Neuronal stem cell (in vitro differentiated cells): ENCODE measurements at places on chromosomes 11 and 22.
A peak's percentile ranks its signal among the peaks of the same experiment; 100 is the strongest.

DNA sequence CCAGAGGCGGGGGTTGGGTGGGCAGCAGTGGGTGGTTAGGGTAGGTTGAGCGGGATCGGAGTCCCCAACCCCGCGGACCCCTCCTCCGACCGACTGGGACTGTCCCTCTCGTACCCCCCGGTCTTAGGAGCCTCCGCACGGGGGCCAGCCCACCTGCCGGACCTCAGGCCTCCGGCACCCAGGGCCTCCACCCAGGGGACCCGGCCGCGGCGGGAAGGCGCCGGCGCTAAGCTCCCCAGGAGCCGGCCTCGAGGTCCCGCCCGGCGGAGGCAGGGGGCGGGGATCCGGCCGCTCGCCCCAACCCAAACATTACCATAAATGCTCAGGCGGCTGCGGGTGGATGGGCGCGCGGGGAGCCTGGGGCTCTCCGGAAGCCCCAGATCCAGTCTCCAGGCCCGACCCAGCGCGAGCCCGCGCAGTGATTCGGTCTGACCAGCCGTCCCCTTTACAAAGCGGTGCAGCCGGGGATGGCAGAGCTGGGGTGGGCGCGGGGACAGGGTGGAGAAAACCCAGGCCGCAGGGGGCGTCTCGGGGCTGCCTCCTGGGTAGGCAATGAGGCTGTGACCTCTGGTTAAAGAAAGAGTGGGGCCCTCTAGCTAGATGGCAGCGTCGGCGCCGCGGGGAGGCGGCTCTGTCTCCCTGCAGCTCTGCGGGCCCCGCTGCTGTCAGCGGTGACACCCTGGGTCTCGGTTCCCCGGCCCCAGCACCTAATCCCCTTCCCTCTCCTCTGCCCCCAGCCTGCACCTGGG is 4.0 kb upstream of the MCAM start:
- H3K36me3 ChIP-seq: no peaks in the 10 kb centered on the region
- H3K4me1 ChIP-seq: peaks cover 38% of the 10 kb centered on the region
- H3K27ac ChIP-seq: peak overlapping the region; percentile 73
- peak overlapping the region; percentile 62 for H3K4me3 ChIP-seq
- H3K27me3 ChIP-seq: peaks cover 7% of the 10 kb centered on the region

GRCh38 chr11:353179-353873 is 16.0 kb upstream of the B4GALNT4 start:
- no peak overlapping the region for H3K27ac ChIP-seq
- H3K27me3 ChIP-seq: no peaks in the 10 kb centered on the region
- DNase-seq: no peak

DNA sequence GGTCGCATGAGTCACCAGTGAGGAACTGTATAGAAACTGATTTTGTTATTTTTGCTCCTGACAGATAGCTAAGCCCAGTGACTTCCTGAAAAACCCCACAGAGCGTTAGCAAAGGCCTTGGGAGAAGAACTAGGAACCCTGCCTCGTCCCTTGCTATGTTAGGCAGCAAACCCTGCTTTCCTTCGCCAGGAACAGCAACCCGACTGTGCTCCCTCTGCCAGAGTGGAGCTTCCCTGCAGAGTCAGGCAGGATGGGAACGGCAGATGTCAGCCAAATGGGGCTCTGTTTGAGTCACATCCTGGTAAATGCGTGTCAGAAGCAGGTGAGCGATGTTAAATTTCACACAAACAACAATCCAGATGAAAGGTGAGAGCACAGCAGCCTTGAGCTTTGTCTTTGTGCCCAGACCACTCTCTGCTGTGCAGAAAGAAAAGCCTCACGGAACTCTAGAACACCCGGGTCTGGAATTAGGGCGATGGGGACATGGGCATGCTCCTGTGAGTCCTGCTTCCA is 186.6 kb downstream of the ADAMTS15 start:
- no peak overlapping the region for H3K4me3 ChIP-seq
- H3K36me3 ChIP-seq: no peaks in the 10 kb centered on the region
- H3K27me3 ChIP-seq: no peaks in the 10 kb centered on the region
- H3K4me1 ChIP-seq: peaks cover 3% of the 10 kb centered on the region
- H3K27ac ChIP-seq: no peak overlapping the region

DNA sequence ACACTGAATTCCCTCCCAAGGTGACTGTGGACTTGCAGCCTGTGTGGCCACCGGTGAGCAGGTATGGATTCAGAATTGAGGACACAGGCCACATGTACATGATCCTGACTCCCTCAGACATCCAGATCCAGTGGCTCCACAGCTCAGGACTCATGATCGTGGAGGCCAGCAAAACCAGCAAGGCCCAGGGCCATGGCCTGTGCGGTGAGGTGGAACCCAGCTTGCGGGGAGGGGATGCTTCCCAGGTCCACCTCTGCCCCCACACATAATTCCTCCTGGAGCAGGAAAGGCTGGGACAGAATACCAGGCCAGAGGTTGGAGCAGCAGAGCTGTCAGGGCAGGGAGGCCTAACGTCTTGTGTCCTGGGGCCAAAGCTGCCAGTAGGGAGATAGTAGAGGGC is 82.1 kb downstream of the OTOG start:
- H3K27ac ChIP-seq: no peak overlapping the region
- no peaks in the 10 kb centered on the region for H3K36me3 ChIP-seq
- H3K4me3 ChIP-seq: no peak overlapping the region
- no peaks in the 10 kb centered on the region for H3K27me3 ChIP-seq
- no peak for DNase-seq
- H3K4me1 ChIP-seq: no peaks in the 10 kb centered on the region

DNA sequence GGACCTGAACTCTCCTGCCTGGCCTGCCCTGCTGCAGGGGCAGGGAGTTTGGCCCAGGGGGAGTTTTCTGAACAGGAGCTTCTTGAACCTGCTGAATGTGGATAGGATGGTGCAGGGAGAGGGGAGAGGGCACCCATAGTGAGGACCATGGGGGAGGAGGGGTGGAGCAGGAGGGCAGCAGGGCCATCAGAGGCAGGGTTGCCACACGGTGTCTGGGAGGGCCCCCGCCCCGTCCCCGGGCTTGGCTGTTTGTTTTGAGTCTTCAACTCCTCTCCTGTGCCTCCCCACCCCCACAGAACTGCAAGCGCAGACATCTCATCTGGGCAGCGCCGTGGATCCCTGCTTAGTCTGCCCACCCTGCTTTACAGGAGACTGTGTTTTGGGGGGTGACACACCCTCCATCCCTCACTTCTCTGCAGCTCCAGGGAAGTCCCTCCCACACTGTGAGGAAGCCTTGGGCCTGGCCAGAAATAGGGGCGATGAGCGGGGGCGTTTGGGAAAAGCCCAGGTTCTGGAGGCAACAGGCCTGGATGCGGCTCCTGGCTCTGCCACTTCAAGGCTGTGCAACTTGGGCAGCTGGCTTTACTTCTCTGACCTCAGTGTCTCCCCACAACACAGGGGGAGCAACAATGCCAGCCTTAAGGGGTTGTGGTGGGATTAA is 14.4 kb downstream of the NFAM1 start:
- H3K4me3 ChIP-seq: no peak overlapping the region
- no peaks in the 10 kb centered on the region for H3K36me3 ChIP-seq
- H3K27ac ChIP-seq: no peak overlapping the region
- DNase-seq: no peak
- H3K4me1 ChIP-seq: peaks cover 25% of the 10 kb centered on the region

GRCh38 chr11:107446822-107447431 is 10.7 kb downstream of the CWF19L2 start:
- DNase-seq: no peak
- H3K27me3 ChIP-seq: no peaks in the 10 kb centered on the region
- no peak overlapping the region for H3K4me3 ChIP-seq
- no peak overlapping the region for H3K27ac ChIP-seq

GRCh38 chr11:61918251-61918937 is 1.0 kb upstream of the RAB3IL1 start:
- no peak overlapping the region for H3K4me3 ChIP-seq
- no peak overlapping the region for H3K27ac ChIP-seq
- no peak for DNase-seq
- peaks cover 22% of the 10 kb centered on the region for H3K27me3 ChIP-seq

- H3K27ac ChIP-seq: no peak overlapping the region
- no peak overlapping the region for H3K4me3 ChIP-seq
- DNase-seq: no peak
- no peaks in the 10 kb centered on the region for H3K36me3 ChIP-seq
- peaks cover 2% of the 10 kb centered on the region for H3K4me1 ChIP-seq
- no peaks in the 10 kb centered on the region for H3K27me3 ChIP-seq
Observed at GRCh38 chr11:122711362-122711761, 55.8 kb downstream of the UBASH3B start.

DNA sequence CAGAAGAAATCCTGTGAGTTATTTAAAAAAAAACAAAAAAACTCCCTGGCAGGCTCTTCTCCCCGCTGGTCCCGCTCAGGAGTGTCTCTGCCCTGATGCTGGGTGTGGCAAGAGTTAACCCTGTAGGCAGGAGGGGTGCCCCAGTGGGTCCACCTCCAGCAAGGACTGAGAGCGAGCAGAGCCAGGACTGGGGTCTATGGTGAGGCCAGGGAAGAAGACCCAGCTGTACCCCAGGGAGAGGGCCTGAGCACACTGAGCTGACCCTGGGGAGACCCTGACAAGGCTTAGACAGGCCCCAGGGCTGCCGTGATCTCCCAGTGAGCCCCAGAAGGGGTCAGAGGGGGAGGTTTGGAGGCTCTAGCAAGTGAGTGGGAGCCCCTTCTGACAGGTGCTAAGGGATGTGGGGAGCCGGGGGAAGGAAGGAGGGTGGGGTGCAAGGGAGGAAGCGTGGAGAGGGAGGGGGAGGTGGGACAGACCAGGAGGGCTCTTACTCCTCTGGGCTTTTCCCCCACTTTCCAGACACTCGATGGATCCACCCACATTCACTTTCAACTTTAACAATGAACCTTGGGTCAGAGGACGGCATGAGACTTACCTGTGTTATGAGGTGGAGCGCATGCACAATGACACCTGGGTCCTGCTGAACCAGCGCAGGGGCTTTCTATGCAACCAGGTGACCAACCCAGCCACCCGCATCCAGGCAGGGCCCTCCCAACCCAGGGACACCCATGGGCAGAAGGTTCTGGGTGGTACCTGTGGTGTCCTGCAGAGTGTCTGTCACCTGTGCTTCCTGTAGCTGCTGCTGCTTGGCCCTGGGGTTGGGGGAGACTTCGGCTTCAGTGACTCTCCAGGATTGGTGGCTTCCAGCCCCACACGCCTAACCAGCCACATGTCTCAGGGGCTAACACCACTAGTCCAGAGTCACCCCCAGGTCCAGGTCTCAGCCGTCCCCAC is 6.4 kb downstream of the APOBEC3G start:
- no peaks in the 10 kb centered on the region for H3K36me3 ChIP-seq
- DNase-seq: no peak
- H3K4me3 ChIP-seq: no peak overlapping the region
- H3K27ac ChIP-seq: no peak overlapping the region

GRCh38 chr11:106011481-106011880 is 10.6 kb downstream of the MSANTD4 start:
- H3K27ac ChIP-seq: peak overlapping the region; percentile 67
- H3K27me3 ChIP-seq: no peaks in the 10 kb centered on the region
- H3K36me3 ChIP-seq: peaks cover 72% of the 10 kb centered on the region

DNA sequence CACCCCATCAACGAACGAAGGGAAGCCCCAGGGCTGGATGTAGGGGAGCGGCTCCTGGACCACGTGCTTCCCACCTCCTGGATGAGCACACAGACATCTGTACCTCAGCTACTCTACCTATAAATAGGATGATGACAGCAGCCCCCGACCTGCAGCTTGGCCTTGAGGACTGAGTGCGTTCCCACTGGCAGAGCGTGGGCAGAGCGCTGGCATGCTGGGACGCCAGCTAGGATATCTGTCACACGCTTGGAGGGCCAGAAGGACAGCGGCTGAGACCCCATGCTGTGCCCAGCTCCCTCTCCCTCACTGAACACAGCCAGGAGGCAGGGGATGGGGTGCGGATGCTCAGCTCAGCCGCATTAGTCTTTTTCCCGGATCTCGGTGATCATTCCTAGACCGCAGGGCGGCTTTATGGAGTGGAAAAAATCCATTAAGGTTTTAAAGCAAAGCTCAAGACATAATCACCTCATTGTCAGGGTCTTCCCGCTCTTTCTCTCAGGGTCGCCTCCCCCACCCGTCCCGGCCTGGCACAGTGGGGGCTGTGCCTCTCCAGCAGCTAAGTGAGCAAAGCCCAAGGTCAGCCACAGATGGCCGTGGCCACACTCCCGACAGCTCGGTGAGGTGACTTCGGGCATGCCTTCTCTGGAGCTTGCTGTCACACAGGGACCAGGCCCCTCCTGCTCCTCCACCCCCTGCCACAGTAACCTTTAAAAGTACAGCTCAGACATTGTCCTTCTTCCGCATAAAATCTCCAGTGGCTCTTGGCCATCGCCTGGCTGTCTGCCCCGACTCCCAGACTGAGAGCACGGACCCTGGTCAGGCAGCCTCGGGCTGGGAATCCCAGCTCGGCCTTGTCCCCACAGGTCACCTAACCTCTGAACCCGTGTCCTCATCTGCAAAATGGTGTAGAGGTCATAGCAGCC is 69.6 kb upstream of the SHISAL1 start:
- H3K27me3 ChIP-seq: no peaks in the 10 kb centered on the region
- H3K36me3 ChIP-seq: no peaks in the 10 kb centered on the region
- H3K27ac ChIP-seq: no peak overlapping the region
- DNase-seq: no peak
- H3K4me1 ChIP-seq: peaks cover 10% of the 10 kb centered on the region
- H3K4me3 ChIP-seq: no peak overlapping the region

DNA sequence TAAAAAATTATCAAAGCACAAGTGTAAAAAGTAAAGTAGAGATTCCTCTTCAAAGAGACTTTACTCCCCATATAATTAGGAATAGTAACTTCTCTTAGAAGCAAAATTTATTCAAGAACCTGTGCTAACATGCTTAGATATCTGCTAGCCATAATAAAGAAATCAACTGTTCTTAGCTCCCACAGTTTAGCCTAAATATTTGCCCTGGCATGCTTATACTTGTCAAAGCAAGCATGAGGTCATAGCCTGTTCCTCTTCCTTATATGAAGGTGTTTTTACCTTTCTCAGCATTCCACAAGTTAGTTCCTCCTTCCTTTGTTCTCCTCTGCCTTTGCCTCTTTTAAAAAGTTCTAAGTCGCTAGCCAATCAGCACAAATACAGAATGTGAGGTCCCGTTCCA is 30.3 kb downstream of the RIC3 start:
- peaks cover 4% of the 10 kb centered on the region for H3K36me3 ChIP-seq
- no peaks in the 10 kb centered on the region for H3K4me1 ChIP-seq
- no peak overlapping the region for H3K27ac ChIP-seq
- no peak overlapping the region for H3K4me3 ChIP-seq
- DNase-seq: no peak
- no peaks in the 10 kb centered on the region for H3K27me3 ChIP-seq

- H3K27me3 ChIP-seq: no peaks in the 10 kb centered on the region
- H3K4me1 ChIP-seq: no peaks in the 10 kb centered on the region
- H3K36me3 ChIP-seq: no peaks in the 10 kb centered on the region
- H3K4me3 ChIP-seq: no peak overlapping the region
- no peak overlapping the region for H3K27ac ChIP-seq
Observed at GRCh38 chr11:14585438-14585837, 58.2 kb upstream of the PDE3B start.

GRCh38 chr11:130911306-130911705 is 5.0 kb downstream of the SNX19 start:
- H3K27ac ChIP-seq: no peak overlapping the region
- no peak for DNase-seq
- no peak overlapping the region for H3K4me3 ChIP-seq
- peaks cover 31% of the 10 kb centered on the region for H3K36me3 ChIP-seq
- no peaks in the 10 kb centered on the region for H3K27me3 ChIP-seq

GRCh38 chr11:65709661-65710060 is 2.4 kb upstream of the KAT5 start:
- peaks cover 5% of the 10 kb centered on the region for H3K4me1 ChIP-seq
- no peaks in the 10 kb centered on the region for H3K27me3 ChIP-seq
- peaks cover 21% of the 10 kb centered on the region for H3K36me3 ChIP-seq
- DNase-seq: no peak
- no peak overlapping the region for H3K27ac ChIP-seq

GRCh38 chr11:85167038-85167437 is 460.1 kb downstream of the DLG2 start:
- no peaks in the 10 kb centered on the region for H3K27me3 ChIP-seq
- no peaks in the 10 kb centered on the region for H3K36me3 ChIP-seq
- H3K4me1 ChIP-seq: no peaks in the 10 kb centered on the region
- H3K27ac ChIP-seq: no peak overlapping the region
